Pulmonary artery endothelial cell (primary cell): ENCODE measurements at places on chromosomes 11 and 22.
A peak's percentile ranks its signal among the peaks of the same experiment; 100 is the strongest.

DNA sequence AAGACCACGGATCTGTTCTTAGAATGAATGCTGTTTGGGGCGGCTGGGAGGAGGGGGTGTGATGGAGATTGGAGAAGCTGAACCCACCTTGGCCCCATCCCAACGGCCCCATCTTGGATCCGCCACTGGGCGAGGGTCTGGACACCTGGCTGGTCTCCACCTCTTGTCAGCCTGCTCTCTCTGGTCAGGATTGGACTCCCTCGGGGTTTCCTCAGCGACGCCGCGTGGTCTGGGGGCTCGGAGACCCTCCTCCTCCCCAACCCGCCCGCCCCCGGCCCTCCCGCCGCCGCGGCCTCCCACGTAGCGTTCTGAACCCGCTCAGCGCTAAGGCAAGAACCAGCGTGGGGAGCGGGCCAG lies 4.3 kb upstream of the FLI1 start:
- no peak for DNase-seq

GRCh38 chr11:10806206-10806605 lies 2.5 kb downstream of the EIF4G2 start:
- no peak for DNase-seq

- no peak for DNase-seq
These were observed 5.1 kb upstream of the SCARF2 start for GRCh38 chr22:20442485-20443284.

DNA sequence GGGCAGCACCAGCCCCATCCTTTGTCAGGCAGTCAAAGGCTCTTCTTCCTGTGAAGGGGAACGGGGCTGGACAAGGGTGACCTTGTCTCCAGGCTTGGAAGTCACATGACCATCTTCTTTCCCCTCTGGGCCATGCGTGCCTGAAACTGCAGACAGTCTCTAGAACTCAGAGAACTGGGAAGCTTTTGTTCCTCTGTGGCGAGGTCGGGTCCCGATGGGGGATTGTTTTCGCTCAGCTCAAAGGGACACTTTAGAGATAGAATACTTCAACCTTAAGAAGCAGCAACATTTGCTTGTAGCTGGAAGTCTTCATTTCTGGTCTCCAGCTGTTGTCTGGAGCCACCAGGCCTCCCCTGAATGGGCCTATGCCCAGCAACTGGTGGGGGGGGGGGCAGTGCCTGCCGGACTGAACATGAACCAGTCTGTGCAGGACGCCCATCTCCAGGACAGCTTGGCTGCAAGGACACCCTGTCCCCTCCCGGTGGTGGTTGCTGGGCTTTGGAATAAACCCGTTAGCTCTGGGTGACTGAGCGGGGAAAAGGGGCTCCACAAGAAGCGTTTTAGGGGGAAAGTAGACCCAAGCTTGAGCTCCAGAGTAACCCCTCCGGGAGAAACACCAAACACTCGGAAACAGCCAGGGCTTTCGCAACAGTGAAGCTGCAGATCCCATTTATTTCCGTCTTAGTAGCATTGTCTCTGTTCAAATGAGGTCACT lies 55.7 kb upstream of the EMID1 start:
- no peak for DNase-seq

- no peak for DNase-seq
These were observed 12.9 kb upstream of the RAPSN start for GRCh38 chr11:47461876-47462275.

DNA sequence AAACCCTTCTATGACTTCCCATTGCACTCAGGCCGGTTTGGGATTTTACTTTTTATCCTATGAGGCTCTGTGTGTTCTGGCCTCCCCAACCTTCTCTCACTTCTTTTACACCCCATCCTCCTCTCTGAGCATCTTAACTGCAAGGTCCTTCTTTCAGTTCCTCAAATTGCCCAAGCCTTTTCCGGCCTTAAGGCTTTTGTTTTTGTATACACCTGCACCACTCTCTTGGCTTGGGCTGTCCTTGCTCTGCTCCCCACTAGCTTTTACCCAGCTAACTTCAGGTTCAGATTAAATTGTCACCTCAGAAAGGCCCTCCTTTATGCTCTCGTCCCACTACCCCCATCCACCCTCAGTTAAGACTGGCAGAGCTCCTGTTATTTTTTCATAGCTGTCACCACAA lies 55.5 kb downstream of the FAM83F start:
- DNase-seq, result no peak

DNA sequence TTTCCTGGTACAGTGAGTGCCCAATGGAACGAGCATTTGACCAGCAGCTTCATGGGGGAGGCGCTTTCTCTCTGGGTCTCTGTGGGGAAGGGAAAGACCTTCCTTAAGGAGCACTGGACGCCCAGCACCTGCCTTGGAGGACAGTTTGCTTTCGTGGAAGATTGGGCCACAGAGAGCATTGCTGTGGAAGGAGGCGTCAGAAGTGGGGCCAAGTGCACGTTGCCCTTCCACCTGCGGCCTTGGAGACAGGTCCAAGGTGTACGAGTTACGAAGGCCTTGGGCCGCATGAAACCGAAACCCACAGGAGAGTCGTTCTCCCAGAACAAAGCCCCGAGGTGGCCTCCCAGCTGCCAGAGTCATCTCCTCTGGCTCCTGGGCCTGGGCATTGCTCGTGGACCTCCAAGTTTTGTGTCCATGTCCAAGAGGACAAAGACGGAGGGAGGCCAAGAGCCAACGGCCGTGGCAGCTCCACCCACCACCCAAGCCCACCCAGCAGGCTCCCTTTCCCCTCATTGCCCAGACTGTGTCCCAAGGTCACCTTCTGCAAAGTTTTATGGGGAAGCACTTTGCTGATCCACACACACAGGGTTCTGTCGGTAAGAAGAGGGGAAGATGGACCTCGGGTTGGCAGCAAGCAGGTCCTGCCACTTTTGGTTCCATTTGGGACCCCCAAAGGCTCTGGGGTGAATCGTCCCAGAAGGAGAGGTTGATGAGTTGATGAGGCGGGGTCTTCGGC lies 5.8 kb upstream of the NLRP6 start:
- DNase-seq, result no peak

- no peak for DNase-seq
These were observed 96.5 kb downstream of the DLG2 start for GRCh38 chr11:85530634-85531033.

- no peak for DNase-seq
These were observed 52.2 kb downstream of the C22orf42 start for GRCh38 chr22:32106930-32107329.

- DNase-seq, result no peak
These were observed 68.5 kb upstream of the PPARA start for GRCh38 chr22:46081831-46082210.

DNA sequence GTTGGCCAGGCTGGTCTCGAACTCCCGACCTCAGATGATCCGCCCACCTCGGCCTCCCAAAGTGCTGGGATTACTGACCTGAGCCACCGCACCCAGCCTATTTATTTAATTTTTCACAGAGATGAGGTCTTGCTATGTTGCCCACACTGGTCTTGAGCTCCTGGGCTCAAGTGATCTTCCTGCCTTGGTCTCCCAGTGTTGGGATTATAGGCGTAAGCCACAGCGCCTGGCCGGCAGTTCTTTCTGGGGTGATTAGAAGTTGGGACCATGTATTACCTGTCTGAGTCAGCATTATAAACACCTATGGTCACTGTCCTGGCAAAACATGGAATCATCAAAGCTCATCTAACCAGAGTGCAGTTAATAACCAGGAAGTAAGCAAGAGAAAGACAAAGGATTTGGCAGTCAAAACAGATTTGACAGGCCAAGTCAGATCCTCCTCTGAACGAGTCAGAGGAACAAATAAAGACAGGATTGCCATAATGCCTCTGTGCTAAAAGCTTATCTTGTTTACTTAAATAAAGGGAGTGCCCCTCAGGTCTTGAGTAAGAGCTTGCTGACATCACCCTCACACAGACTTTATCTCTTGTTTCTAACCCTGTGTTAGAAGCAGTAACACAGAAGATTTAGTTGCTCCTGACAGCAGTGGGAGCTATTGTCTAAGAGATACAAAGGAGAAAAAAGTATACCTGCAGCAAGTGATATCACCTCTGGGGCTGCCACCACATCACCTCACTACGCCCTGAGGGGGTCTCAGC lies 3.7 kb downstream of the SERPIND1 start:
- peak; percentile 41 for DNase-seq

GRCh38 chr11:69534166-69534530 lies 52.7 kb downstream of the LINC01488 start:
- no peak for DNase-seq

DNA sequence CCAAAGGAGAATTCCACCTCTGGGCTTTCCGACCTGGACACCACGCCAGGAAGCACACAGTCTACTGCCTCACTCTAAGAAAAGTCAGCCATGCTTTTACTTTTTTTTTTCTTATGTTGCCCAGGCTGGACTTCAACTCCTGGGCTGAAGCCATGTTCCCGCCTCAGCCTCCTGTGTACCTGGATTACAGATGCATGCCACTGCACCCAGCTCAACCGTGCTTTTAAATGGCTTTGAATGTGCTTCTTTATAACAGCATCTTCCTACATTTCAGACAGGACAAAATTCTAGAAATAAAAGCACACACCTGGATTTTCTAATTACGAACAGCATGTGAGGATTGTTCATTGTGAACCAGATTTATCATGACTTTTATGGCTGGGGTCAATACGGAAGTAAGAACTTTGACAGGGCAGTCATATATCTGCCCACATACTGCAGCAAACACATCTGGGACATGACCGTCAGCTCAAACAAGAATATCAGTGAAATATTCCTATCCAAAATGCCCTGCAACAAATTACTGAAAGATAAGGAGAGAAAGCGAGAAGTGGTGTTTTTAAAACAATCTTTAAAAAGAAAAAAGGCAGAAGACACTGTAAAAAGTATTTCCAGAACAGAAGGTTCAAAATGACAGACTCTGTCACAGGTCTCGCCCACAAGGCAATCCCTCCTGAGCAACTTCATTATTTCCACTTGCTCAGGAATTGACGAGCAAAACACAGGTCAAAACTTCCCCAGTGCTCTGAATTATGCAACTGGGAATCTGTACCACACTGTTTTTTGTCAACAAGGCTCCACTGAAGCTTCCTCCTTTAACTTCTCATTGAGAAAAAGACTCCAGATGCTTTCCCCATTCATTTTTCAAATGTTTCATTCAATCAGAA lies 42.1 kb downstream of the PACSIN2 start:
- DNase-seq, result no peak

DNA sequence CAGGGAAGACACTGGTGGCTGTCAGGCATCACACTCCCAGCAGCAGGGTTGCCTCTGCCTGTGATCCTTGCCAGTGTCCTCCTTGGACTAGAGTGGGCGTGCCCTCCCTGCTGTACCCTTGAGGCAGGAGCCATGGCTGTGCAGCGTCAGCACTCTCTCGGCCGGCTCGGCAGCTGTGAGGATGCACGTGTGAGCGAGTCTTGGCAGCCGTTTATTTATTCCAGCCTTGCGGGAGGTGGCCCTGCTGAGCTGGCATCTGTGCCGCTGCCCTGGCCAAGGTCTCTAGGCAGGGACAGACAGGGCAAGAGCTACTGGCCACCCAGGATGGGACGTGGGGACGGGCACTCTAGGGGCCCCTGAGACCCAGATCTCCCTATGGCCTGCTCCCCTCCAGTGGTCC lies 33.9 kb downstream of the TSPAN4 start:
- no peak for DNase-seq

DNA sequence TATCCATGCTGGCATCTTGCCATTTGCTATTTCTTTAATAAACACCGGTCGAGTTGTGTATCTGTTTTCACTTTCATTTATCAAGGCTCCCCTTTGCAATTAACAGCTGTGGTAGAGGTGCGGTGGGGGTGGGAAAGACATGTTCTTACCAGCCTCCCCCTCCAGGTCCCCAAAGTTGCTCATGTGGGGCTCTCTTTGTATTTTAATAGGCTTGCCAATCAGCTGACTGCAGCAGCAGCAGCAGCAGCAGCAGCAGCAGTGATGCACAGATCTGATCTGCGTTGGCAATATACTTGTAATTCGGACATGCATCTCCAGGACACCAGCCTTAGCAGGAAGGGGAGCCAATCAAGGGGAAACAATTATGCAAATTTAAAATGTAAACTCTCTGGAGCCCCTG lies 40.3 kb upstream of the E2F8 start:
- DNase-seq, result no peak

- no peak for DNase-seq
These were observed 2.8 kb downstream of the THRSP start for GRCh38 chr11:78066471-78066870.

DNA sequence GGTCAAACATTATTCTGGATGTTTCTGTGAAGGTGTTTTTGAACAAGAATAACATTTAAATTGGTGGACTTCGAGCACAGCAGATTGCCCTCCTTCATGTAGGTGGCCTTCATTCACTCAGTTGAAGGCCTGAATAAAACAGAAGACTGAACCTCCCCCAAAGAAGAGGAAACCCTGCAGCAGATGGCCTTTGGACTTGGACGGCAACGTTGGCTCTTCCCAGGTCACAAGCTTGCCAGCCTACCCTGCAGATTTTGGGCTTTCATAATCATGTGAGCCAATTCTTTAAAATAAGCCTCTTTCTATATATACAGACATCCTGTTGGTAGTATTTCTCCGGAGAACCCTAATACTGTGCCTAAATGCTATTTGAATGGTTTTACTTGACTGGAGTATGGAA lies 432.2 kb upstream of the NARS2 start:
- DNase-seq, result no peak

DNA sequence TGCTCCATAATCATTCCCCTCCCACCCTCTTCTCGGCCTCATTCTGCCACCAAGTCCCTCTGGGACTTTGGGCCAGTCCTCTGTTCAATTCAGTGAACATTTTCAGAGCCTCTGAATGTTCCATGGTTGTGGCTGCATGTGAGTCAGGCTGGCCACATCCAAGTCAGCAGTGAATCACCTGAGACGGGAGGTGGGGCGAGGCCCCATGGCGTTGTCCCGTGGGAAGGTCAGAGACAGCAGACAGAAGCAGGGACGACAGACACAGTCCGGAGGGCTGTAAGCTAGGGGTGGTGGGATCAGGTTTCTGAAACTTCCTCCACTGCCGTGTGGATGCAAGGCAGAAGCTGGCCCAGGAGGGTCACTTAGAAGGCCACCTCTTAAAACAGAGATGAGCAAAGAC lies 324.8 kb downstream of the MN1 start:
- DNase-seq, result no peak

DNA sequence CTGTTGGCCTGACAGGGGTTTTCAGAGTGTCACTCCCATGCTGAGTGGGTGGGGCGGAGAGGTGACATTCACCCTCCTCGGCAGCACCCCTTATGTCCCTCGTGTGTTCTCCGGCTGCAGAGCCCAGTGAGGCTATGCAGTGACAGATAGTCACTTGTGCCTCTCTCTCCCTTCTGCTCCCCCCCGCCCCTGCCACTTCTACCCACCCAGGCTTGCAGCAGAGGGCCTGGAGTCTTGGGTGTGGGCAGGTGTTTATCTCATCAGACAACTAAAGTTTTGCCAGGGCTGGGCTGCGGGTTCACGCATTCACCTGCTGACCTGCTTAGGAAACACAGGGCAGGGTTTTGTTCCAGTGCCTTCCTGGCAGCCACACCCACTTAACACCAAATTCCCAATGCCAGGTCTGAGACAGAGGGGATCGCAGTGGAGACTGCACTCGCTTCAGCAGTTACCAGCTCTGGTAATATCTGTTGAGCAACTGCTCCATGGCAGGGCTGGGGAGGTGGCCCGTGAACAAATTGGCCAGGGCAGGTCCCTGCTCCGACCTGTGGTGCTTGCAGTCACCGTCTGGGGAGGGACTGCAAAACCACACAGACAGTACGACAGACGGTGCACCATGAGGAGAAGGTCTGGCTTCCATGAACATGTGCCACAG lies 50.5 kb upstream of the ADA2 start:
- no peak for DNase-seq

GRCh38 chr22:39638958-39639357 lies 68.4 kb downstream of the CACNA1I start:
- no peak for DNase-seq
